ENCODE measurements at places on chromosomes 6 and 20. TPM values are rescaled to one million over a fixed set of nuclear protein-coding genes. Genes with fewer than 3 reads are reported as not detected.

NKAIN4 gene
- not detected for total RNA-seq

OR2H1 gene
- total RNA-seq = not detected

HLA-G gene
- total RNA-seq = not detected

UTRN gene
- total RNA-seq = 58.3 TPM

PBOV1 gene
- total RNA-seq = not detected

MUC21 gene
- not detected for total RNA-seq

PRSS35 gene
- 3.2 TPM for total RNA-seq
